Psoas muscle (tissue), 8 donors: ENCODE measurements at places on chromosomes 12 and 14. TPM values are rescaled to one million over a fixed set of nuclear protein-coding genes. Genes with fewer than 3 reads are reported as not detected.

Gene TMEM229B
- total RNA-seq, result 0.46 TPM

- no peak for DNase-seq
Measured at GRCh38 chr12:51188359-51189051, 15.6 kb upstream of the TFCP2 start.

DNA sequence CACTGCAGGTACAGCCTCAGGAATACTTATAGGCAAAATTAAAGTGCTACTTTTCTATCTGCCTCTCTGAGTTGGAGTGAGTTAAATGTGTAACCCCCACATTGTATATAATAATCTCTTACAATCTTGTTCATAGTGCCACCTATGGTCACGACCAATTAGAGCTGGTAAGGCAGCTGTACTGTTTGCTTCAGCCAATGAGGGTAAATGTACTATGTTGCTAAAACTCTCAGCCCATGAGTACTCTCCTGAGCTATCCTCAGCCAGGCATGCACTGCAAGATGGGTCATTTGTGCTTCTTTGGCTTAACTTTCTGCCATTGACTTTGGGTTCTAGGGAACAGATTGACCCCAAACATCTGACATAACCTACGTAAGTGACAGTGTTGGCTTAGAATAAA lies 15.0 kb upstream of the MDM2 start:
- DNase-seq, result no peak

- DNase-seq, result no peak
Measured at GRCh38 chr14:22178333-22178839, 410.6 kb downstream of the DAD1 start.

DNA sequence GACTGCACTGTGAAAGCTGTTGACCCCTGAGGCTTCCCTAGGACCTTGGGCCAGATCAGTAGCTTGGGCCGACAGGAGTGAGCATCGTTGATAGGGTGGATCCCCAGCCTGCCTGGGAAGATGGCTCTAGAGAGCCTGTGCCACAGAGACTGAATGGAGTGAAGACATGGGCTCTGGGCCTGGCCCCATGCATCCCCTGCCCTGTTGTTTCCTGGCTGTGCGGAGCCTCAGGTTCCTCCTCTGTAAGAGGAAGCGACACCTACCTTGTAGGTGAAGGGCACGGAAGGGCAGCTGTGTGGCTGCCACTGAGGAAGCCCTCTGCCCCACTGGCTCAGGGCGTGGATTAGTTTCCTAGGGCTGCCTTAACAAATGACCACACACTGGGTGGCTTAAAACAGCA lies 23.9 kb downstream of the PLEKHG3 start:
- DNase-seq, result no peak
